Right renal cortex interstitium (tissue), 3 donors: ENCODE measurements at places on chromosomes 6 and 20. TPM values are rescaled to one million over a fixed set of nuclear protein-coding genes. Genes with fewer than 3 reads are reported as not detected.

KCNQ5 gene
- polyA plus RNA-seq: 0.20 TPM

PCMTD2 gene
- polyA plus RNA-seq: 139 TPM

DDO gene
- polyA plus RNA-seq: 1.2 TPM

SLC22A2 gene
- 14.5 TPM for polyA plus RNA-seq

TXLNB gene
- 1.2 TPM for polyA plus RNA-seq

FAM217A gene
- 1.5 TPM for polyA plus RNA-seq

CCN6 gene
- 4.3 TPM for polyA plus RNA-seq

PRL gene
- not detected for polyA plus RNA-seq

FAM83C gene
- polyA plus RNA-seq: not detected

HAO1 gene
- 0.15 TPM for polyA plus RNA-seq

ACSS1 gene
- 35.3 TPM for polyA plus RNA-seq

E2F1 gene
- polyA plus RNA-seq: 11.3 TPM

HTR1E gene
- polyA plus RNA-seq: 0.85 TPM

ANKEF1 gene
- 8.7 TPM for polyA plus RNA-seq

SRMS gene
- polyA plus RNA-seq: 0.21 TPM

STMND1 gene
- polyA plus RNA-seq: 0.25 TPM

PSMB9 gene
- 6.2 TPM for polyA plus RNA-seq

SLC35B3 gene
- polyA plus RNA-seq: 34.8 TPM

CLPSL1 gene
- polyA plus RNA-seq: 1.8 TPM

ENPP5 gene
- 18.7 TPM for polyA plus RNA-seq

ZSWIM3 gene
- polyA plus RNA-seq: 5.8 TPM
